Effector memory CD8-positive, alpha-beta T cell (primary cell): ENCODE measurements at places on chromosomes 5 and 9.

DNA sequence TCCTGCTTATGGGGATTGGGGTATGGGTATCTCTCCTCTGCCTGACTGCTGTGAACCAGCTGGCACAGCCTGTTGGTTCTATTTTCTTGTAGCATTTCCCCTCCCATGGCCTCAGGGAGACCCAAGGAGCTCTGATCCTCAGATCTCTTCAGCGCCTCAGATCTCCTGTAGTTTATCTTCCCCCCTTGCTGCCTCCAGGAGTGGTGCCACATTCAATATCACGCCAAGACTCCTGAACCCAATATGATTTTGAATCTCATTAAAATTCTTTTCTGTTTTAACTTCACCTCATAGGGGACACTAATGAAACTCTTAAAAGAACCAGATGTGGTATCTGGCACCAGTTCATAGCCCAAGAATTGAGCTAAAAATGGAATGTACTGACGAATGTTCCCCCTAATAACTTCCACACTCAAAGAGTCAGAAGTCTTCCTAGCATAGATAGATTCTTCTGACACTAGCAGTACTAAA, 59.6 kb upstream of the LIFR start:
- no peak for DNase-seq

DNA sequence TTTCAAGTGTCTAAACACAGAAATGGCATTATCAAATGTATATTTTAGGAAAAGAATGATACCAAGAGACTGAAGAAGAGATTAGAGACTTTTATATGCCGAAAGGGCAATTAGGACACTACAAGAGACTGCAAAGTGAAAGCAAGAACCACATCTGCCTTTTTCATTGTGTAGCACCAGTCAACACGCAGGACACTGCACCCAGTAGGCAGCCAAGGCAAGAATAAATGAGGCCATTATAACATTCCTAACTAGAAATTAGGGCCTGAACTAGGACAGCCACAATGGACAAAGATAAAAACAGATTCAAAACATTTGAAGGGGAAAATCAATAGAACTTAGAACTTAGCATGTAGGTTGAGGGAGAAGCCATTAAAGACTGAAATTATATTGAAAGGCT, 10.8 kb downstream of the CETN3 start:
- no peak for DNase-seq

- DNase-seq = peak; percentile 40
Measured at GRCh38 chr5:159933531-159934485, 17.5 kb downstream of the ADRA1B start.

DNA sequence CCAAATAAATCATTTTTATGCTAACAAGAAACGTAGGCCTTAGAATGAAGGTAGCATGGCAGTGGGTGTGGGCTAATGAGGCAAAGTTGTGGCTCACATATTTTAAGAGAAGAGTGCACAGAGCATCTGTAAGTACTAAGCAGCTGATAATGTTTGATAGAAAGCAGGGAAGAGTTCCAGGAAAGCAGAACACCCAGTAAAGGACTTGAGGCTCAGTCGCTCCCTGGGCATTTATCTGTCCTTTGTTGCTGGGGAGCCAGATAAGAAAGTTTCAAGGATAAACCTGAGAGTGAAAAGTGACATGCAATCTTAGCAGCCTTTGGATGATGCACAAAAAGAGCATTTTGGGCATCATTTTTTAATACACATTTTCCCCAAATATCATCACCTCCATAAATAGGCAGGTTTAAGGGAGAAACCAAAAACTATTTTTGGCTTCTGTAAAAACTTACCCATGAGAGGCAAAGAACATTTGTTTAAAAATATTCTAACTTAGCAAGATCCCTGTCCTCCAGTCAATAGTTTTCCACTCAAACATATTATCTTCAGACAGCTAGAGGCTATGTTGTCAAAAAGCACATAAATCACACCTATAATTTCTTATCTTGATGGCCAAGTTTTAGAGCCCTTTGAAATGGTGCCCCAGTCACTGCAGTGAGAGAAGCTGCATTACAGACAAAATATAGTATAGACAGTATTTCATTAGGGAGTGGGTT, 3.4 kb downstream of the FREM1 start:
- DNase-seq = no peak

DNA sequence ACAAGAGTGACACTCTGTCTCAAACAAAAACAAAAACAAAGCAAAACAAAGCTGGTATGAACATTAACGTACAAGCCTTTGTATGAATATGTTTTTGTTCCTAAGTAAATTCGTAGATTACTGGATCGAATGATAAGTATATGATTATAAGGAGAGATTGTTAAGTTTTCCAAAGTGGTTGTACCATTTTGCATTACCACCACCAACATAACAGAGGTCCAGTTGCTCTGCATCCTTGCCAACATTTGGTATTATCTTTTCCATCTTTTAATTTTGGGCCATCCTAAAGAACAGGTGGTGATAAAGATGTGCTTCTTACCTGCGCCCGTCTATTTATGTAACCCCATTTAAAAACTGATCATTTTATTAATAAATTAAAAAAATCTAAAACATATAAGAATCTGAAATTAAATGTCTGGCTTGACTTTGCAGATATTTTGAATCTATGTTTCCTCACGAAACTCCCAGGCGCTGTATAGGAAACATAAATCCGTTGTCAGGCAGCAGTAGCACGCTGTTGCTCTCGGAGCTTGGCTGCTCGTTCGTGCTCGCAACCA, 593 bp upstream of the NAA35 start:
- DNase-seq = peak; percentile 1

GRCh38 chr9:105466898-105467455, 19.1 kb downstream of the FSD1L start:
- no peak for DNase-seq

GRCh38 chr5:10620346-10620745, 56.5 kb downstream of the ANKRD33B start:
- no peak for DNase-seq
